Posterior cingulate gyrus (tissue), 11 donors: ENCODE measurements at places on chromosomes 16 and 17.

GRCh38 chr17:20087538-20088250 lies 78.5 kb downstream of the SPECC1 start:
- no peak for DNase-seq

- DNase-seq, result no peak
Observed at GRCh38 chr17:77382356-77382911, 241.7 kb downstream of the SEC14L1 start.

DNA sequence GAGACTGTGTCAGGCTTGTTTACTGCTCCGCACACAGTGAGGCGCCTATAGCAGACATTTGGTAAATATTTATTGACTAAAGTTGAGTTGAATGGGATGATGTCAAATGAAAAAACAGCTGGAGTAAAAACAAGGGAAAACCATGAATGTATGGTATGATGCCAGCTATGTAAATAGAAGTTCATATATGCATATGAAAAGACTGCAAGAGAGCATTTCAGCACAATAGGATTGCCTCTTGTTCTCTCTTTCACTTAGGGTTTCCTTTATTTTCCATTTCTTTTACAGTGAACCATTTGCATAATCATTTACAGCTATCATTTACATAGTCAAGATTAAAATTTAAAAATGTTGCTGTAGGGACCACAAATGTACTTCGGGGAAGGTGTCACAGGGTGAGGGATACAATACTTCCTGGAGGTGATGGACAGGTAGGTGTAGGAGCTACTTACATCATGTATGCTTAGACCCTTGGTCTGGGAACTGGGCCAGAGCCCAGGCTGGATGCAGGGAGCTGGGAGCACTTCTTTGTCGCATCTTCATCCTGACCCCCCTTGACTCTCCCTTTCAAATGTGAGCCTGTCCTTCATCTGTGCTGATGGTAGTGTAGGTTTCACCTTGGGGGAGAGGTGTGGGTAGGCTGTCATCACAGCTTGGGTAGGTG lies 113.3 kb downstream of the UTP18 start:
- DNase-seq, result no peak

DNA sequence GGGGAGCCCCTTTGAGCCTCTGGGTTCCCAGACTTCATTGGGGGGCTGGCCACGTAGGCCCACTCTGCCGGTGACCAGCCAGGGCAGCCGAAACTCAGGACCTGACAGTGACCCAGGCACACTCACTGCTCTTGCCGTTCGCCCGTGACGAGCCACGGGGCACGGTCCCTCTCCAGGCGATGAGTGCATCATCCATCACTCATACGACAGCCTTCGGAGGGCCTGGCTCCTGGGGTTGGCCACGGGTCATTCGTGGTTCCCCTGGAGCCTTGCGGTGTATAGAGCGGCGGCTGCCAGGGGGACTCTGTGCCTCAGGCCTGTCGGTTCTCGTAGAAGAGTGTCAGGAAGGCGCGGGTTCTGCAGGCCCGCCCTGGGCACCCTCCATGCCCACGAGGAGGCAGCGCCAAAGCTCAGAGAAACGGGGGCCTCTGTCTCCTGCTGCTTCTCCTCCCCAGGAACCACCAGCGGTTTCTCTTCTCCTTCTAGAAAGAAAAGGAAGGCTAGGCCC lies 11.2 kb upstream of the NUDT16L1 start:
- no peak for DNase-seq

DNA sequence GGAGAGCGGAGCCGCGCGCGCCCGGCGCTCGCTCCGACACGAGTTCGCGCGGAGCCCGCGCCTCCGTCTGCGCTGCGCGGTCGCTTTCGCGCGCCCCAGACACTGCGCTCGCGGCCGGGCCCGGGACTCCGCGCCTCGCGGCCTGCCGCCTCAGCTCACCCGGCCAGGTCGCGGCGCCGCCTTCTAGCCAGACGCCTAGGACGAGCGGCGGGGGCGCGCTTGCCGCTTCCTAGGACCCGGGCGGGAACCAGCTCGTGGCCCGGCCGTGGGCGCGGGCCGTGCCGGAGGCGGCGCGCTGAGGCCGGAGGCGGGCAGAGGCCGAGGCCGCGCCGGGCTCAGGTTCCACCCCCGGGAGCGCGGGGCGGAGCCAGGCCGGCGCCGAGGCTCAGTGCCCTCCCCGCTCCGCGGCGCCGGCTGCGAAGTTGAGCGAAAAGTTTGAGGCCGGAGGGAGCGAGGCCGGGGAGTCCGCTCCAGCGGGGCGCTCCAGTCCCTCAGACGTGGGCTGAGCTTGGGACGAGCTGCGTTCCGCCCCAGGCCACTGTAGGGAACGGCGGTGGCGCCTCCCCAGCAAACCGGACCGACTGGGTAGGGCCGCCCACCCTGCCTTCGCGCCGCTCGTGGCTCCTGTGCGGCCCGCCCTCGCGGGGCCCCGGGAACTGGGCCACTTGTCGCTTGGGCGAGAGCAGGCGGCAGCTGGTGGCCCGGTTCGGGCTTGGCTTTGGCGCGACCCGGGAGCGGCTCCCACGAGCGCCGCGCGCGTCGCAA lies at the start of gene SPHK1:
Gene SPHK1 (plus strand): TSS at position 388 of the 765 bp plus-strand sequence. CDS start 1,036 bp downstream, outside the sequence.
- DNase-seq, result no peak

GRCh38 chr16:49441366-49441780 lies 67.8 kb downstream of the C16orf78 start:
- no peak for DNase-seq

DNA sequence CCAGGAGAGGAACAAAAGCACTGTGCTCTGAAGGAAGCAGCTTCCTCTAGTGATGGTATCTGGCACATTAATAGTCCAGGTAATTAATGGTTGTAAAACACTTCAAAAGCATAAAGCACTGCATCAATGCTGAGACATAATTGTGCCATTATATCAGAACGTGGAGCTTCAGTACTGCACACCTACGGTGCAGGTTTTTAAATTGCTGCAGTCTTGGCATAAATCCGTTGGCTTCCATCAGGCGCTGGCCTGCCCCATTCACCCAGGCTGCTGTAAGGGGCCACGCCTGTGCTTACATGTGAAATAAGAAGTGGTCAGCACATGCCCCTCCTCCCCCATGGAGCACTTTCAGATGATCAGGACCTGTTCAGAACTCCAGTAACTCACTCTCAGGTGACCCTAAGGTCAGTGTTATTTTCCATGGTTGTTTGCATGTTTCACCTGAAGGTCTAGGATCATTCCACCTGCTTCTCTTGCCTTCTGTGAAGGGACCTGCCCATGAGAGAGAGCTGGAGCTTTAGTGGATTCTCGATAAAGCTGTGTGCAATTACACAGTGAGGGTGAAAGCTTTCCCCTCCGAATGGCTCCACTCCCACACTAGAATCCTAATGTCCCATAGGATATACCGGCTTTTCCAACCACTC lies 345.3 kb downstream of the CA10 start:
- no peak for DNase-seq

DNA sequence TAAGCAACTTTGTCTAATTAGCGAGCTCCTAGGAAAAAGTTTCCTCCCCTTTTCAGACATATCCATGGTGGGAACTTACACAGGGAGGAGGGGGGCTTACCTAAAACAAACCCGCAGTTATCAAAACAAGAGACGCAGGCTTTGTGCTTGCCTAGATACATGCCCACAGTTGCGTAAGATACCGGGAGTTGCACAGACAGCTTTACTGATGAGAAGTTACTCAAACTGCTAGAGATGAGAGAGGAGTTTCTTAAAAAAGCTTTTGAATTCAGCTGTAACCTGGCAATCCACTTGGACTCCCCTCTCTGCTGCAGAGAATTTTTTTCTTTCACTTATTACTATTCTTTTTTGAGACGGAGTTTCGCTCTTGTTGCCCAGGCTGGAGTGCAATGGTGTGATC lies 6.8 kb upstream of the ZP2 start:
- DNase-seq, result no peak

- no peak for DNase-seq
Observed at GRCh38 chr17:5815396-5815795, 231.1 kb upstream of the NLRP1 start.

DNA sequence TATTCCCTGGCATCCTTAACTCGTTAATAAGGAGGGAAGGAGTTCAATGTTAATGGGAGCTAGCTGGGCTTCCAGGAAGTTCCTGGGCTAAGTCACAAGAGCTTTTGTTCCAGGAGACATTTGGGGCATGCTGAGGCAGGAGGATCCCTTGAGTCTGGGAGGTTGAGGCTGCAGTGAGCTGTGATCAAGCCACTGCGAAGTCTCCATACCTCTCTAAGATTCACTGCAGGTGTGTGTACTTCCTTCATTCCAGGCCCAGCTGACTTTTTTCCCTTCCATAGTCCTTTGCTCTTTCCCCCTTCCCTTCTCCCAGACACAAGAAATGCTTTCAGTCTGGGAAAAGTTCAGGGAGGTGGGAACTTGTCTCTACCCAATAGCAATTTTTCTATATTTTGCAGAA lies 489.8 kb downstream of the NPIPA7 start:
- no peak for DNase-seq

DNA sequence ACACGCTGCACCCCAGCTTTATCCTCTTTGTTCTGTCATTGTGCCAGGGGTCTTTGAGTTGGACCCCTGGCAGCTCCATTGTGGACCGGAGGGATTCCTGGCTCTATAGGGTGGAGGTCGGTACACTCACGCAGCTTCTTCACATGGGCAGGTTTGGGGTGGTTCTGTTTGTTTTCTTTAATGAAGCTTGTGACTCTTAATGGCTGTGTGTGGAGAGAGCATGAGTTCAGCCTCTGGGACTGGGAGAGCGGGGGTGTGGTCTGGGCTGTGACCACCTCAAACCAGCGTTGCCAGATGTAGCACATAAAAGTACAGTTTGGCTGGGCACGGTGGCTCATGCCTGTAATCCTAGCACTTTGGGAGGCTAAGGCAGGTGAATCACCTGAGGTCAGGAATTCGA lies 21.2 kb upstream of the NAGLU start:
- peak; percentile 5 for DNase-seq

GRCh38 chr17:45906927-45907622 lies 12.7 kb downstream of the MAPT start:
- DNase-seq, result no peak

DNA sequence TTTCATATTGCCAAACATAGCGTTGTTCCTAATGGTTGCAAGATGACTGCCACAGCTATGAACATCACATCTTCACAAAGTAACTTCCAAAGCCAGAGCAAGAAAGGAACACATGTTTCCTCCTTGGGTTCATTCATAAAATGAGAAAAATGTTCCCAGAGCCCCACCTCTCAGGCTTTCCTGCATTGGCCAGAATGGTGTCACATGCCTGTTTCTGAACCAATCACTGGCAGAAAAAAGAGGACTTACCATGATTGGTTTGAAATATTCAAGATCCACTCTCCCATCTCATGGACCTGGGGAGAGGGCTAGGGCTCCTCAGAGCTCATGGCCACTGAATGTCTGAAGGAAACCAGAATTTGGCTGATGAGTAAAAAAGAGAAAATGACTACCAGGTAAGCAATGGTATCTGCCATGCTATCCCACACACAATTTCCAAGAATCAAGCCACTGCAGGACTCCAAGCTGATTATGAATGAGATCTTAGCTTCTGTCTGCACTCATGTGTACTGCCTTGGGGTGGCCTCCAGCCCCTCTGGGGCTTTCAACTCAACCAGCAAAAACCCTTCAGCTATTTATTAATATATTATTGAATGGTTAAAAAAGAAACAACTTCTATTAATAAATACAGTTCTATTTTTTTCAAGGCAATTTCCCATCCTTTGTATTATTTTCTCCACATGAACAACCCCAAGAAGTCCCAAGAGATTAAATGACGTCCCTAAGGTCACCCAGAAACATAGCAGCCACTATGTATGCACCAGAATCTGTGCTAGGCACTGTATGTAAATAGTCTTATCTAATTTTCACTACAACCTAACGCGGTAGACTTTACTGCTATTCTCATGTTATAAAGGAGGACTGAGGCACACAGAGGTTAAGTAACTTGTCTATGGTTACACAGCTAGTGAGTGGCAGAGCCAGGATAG lies 61.4 kb upstream of the TMC5 start:
- DNase-seq, result no peak

- DNase-seq, result no peak
Observed at GRCh38 chr16:25726430-25727098, 34.8 kb downstream of the HS3ST4 start.

DNA sequence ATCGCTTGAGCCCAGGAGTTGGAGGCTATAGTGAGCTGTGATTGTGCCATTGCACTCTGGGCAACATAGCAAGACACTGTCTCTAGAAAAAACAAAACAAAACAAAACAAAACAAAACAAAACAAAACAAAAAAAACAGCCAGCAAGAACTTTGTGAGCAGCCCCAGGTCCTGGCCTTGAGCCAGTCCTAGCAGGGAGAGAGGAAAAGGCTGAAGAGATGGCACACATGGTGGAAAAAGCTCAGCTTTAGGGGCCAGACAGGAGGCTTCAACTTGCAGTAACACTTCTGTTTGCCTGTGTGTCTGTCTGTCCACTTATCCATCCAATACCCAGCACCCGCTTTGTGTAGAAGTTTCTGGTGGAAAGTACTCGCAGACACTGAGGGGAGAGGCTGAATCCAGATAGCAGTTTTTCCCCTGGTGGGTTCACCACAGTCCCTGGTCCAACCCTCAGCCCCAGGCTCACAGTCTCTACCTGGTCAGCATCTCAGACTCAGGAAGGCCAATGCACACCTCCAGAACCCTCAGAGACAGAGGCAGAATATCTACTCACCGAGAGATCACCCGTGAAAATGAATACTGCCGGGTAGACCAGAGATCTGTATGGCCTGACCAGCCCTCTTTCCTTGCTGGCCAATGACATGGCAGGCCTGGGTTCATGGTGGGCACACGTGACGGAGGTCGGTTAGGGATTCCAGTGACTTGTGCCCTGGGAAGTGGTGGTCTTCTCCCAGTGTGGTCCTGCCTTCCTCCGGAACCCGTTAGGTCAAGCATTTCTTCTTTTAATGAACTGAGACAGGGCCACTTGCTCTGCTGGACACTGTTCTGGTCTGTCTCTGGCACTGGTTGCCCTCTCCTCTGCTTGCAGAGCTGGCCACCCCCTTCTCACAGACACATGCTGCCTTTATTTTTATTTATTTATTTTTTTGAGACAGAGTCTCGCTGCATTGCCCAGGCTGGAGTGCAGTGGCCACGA lies 79.5 kb upstream of the DNAJA2 start:
- DNase-seq, result no peak

DNA sequence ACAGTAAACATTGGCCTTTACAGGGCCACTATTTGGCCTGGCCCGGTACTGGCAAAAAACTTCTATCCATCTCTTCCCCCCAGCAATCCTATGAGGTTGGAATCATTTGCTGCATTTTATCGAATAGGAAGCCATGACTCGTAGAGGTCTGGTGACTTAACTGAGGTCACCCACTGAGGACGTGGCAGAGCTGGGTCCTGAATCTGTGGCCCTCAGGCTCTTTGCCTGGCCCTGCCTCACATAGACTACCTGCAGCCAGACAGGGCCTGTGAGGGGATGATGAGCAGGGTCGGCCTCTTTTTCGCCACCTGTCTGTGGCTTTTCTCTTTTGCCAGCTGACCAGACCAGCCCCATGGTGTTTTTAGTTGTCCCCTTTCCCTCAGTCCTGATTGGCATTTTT lies 1.9 kb downstream of the PPP4C start:
- DNase-seq, result peak; percentile 26
